ENCODE measurements at places on chromosomes 6 and 20. TPM values are rescaled to one million over a fixed set of nuclear protein-coding genes. Genes with fewer than 3 reads are reported as not detected.

PDYN gene
- not detected for total RNA-seq

SOBP gene
- total RNA-seq: 1.2 TPM

OXT gene
- not detected for total RNA-seq

HM13 gene
- total RNA-seq: 252 TPM

SIGLEC1 gene
- not detected for total RNA-seq

MATN4 gene
- not detected for total RNA-seq

TFAP2B gene
- not detected for total RNA-seq

BPIFA1 gene
- not detected for total RNA-seq

C6orf15 gene
- total RNA-seq: not detected

All from A549 treated with DMSO at 1 μM for 4 hours (cell line).